Activated naive CD4-positive, alpha-beta T cell treated with anti-CD3 and anti-CD28 coated beads, Interleukin-2, amount 10 ng/mL, durations not matched to agents 5 hours and 36 hours (primary cell): ENCODE measurements at places on chromosomes 3 and 15. TPM values are rescaled to one million over a fixed set of nuclear protein-coding genes. Genes with fewer than 3 reads are reported as not detected.

Gene DCLK3
- total RNA-seq: not detected

Gene PLA2G4D
- total RNA-seq: not detected

Gene HGD
- total RNA-seq: 0.67 TPM

Gene GOLGA8Q
- total RNA-seq: 1.1 TPM
